ENCODE measurements at places on chromosomes 16 and 17.

DNA sequence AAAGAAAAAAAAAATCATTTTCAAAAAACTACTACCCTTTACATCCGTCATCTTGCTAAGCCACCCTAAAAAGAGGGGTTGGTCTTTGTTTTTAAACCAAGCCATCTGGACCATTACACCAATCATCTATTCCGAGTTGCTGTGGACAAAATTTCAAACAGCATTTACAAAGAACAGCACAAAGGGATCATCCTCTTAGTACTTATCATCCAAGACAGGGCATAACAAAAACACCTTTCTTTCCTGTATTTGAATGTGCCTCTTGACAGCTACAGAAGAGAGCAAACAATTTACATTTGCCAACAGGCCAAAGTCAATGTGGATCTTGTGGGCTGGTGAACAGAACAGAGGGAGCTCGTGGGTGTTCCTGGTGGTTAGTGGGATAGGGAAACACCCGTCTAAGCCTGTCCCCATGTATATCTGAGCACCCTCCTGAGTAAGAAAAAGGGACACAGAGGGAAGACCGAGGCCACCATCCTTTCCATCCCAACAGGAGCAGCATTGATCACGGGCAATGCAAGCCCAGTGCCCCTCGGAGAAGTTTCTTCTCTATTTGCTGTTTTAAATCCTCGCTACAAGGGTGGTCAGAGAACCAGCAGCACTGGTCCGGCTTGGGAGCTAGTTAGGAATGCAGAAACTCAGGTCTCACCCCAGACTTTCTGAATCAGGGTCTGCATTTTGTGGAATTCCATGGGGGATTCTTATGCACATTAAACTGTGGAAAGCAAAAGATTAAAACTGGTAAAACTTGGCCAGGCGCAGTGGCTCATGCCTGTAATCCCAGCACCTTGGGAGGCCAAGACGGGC lies 1.9 kb downstream of the SLC39A11 start:
- no peak for DNase-seq

DNA sequence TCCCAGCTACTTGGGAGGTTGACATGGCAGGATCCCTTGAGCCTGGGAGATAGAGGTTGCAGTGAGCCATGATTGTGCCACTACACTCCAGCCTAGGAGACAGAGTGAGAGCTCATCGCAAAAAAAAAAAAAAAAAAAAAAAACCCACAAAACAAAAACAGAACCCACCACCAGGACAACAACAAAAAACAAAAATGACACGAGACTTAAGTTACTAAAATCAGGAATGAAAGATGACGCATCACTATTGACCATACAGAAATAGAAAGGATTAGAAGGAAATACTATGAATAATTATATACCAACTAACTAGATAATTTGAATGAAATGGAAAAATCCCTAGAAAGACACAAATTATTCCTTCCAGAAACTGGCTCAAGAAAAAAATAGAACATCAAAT lies 432.4 kb upstream of the PMFBP1 start:
- DNase-seq = no peak

GRCh38 chr16:14473488-14473887 lies 156.6 kb downstream of the PARN start:
- DNase-seq = no peak

DNA sequence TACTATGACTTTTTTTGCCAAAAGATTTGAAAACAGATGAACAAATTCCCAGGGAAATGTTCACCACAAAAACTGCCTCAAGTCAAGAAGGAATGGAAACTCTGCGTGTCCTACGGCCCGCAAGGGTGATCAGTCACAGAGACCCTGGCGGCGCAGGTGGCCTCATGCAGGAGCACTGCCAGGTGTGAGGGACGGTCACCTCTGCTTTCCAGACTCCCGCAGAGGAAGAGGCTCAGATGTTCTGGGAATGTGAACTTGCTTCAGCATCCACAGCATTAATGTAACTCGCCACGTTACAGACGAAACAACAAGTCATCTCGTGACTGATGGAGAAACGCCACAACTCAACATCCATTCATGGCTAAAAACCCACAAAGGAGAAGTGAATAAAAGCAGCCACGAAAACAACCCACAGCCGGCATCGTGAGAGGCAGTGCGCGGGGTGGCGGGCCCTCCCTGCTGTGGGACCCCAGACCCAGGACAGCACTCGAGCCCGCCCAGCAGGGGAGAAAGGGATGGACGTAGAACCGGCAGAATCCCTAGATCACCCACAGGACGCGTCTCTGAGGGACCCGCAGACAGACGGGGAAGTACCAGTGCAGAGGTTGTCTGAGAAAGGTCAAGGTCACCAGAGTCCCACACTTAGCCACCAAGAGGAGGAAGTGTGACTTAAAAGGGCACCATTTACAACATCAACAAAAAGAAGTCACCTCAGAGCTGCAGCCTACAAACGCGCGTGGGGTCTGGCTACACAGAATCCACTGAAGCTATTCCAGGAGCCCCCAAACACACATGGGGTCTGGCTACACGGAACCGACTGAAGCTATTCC lies 76.9 kb upstream of the GNG13 start:
- DNase-seq = peak; percentile 82

DNA sequence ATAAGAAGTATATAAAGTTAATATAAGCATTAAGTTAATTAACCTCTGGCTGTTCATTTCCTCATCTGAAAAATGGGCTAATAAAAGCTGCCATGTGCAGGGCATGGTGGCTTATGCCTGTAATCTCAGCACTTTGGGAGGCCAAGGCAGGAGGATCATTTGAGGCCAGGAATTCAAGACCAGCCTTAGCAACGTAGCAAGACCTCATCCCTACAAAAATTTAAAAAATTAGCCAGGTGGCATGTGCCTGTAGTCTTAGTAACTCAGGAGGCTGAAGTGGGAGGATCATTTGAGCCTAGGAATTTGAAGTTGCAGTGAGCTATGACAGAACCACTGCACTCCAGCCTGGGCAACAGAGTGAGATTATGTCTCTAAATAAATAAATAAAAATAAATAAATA lies 40.6 kb upstream of the MMD start:
- no peak for DNase-seq

DNA sequence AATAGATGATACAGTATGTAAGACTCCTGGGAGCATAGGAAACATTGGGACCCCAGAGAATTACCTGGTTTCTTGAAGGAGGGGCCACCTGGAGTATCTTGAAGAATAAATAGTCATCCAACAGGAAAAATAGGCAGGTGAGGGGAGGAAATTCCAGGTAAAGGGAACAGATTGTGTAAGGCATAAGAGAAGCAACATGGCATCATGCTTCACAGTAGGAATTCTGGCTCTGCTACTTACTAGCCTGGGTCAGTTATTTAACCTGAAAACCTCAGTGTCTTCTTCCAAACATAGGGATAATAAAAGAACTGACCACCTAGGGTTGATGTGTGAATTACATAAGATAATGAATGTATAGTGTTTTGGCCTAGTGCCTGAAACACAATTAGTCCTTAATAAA lies 122.1 kb downstream of the CA10 start:
- DNase-seq = no peak

DNA sequence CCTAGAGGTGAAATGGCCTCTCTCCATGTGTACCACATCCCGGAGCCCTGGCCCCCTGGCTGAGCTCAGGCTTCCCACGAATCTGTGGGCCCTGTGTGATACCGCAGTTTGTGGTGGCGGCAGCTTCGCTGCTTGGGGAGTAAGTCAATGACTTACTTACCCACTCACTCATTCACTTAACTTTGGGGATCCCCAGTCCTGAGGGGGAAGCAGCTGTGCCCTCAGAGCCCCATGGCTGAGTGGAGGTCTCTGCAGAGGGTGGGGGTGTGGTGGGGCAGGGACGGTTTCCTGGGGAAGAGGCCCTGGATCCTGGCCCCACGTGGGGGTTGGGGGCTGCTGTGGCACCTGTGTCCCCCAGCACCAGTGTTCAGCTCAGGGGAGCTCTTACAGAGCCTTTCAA lies 13.2 kb downstream of the KCNJ12 start:
- DNase-seq = no peak

- DNase-seq = no peak
These were observed 2.7 kb downstream of the TLCD1 start for GRCh38 chr17:28723159-28723835.

GRCh38 chr16:143456-143855 lies 5.0 kb upstream of the NPRL3 start:
- DNase-seq = no peak

DNA sequence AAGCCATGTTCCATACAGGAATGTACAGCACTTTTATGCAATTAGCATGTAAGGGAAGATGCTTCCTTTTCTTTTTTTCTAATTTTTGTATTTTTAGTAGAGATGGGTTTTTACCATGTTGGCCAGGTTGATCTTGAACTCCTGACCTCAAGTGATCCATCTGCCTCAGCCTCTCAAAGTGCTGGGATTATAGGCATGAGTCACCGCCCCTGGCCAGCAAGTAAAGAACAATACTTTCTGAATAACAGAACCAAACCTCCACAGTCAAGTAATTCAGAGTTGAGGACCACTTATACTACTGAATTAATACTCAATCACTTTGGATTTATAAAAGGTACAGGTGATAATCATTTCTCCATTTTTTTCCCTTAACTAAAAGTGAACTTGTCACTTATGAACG lies 13.0 kb downstream of the C16orf87 start:
- peak; percentile 10 for DNase-seq

GRCh38 chr17:63250830-63251229 lies 195.3 kb downstream of the CYB561 start:
- DNase-seq = no peak

- no peak for DNase-seq
These were observed 8.7 kb downstream of the GSE1 start for GRCh38 chr16:85621698-85622428.

GRCh38 chr16:88922114-88922825 lies 54.7 kb downstream of the CBFA2T3 start:
- no peak for DNase-seq

- peak; percentile 63 for DNase-seq
These were observed 134.2 kb downstream of the HS3ST2 start for GRCh38 chr16:22948058-22948602.

GRCh38 chr16:55577887-55578286 lies 11.4 kb downstream of the CAPNS2 start:
- DNase-seq = peak; percentile 90

- DNase-seq = peak; percentile 69
These were observed 20.1 kb downstream of the NKD1 start for GRCh38 chr16:50568187-50568815.

- no peak for DNase-seq
These were observed 179.0 kb downstream of the HAPSTR1 start for GRCh38 chr16:9270424-9270823.

DNA sequence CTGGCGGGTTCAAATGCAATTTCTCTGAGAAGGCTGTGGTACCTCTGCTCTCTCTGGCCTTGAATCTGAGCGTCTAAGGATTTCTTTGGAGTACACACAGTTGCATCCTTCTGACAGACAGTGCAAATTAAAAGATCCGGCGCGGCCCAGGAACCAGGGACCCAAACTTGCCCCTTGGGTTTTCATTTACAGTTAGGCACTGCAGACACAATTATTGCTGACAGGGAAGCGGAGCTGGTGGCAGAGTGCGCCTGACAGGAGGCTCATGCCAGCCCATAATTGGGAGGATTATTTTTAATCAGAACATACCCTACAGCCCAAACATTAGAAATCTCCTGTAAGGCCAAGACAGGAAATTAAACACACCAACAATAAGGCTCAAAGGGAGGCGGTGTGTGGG lies 1023.4 kb upstream of the RBFOX1 start:
- DNase-seq = no peak

GRCh38 chr17:46121165-46121764 lies 72.0 kb downstream of the KANSL1 start:
- DNase-seq = no peak

DNA sequence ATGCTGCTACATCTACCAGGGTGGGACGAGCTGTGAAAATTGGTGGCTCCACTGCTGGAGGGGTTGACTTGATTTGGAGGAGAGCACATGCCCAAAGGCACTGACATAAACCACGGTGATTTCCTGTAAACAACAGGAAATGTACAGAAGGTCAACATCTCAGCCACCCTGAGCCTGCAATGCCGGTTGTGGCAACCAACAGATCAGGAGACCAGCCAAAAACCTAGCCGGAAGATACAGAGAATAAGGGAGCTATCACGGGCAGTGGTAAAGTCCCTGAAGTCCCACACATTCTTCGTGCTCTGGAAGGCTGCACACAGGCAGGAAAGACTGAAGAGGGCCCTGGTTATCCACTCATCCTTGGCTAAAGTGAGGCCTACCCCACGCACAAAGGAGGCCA lies 56.2 kb downstream of the ADCY9 start:
- DNase-seq = no peak

DNA sequence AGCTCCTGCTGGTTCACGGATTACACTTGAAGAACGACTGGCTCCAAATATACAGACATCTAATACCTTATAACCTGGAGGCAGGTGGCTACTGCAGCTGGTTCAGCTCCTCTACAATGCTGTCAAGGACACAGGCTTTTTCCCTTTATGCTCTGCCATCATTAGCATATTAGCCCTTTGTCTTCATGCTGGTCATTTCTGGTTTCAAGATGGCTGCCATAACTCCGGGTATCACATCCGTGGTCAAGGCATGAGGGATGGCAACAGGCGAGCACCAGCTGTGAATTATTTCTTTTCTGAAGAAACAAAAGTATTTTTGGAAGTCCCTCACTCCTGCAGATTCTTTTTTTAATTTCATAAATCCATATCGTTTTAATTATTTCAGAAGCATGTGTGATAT lies 124.3 kb upstream of the MED13 start:
- DNase-seq = no peak

- DNase-seq = no peak
These were observed 1.2 kb downstream of the EPX start for GRCh38 chr17:58193641-58194255.

- DNase-seq = no peak
These were observed 49.6 kb upstream of the CLEC19A start for GRCh38 chr16:19235886-19236285.

DNA sequence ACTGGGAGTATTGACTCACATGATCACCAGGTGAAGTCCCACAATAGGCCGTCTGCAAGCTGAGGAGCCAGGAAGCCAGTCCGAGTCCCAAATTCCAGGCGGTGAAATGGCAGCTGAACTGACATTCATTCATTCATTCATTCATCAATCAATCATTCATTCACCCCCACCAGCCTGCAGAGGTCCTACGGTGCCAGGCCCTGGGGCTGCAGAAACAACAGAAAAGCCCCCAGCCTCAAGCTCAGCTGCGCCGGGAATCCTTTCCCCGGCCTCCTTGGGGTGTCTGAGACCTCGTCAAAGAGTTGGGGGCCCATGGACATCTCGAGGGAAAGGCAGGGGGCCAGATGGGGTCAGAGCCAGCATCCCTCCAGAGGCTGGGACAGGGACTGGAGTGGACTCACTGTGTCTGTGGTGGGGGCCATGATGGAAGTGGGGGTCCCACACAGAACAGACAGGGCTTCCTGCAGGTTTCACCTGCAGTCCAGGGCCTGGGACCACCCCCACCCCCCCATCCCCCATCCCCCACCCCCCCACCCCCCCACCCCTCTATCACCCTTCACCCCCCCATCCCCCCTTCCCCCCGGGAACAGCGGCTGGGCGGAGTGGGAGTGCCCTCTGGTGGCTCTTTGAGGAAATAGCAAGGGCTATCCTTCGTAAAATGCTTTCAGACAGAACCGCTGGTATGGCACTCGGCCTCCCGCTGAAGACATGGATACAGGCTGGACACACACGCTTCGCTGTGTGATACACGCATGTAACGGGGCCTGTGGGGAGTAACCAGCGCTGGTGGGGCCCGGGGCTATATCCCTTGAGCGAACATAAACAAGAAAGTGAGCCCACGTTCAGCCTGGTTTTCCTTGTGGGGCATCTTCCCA lies 8.5 kb upstream of the ZC3H18 start:
- DNase-seq = peak; percentile 10

Data from MV-4-11 (cell line).